ENCODE measurements at places on chromosomes 2 and 18.

- no peak for DNase-seq
Observed at GRCh38 chr2:58221909-58222308, 19.2 kb downstream of the FANCL start.

DNA sequence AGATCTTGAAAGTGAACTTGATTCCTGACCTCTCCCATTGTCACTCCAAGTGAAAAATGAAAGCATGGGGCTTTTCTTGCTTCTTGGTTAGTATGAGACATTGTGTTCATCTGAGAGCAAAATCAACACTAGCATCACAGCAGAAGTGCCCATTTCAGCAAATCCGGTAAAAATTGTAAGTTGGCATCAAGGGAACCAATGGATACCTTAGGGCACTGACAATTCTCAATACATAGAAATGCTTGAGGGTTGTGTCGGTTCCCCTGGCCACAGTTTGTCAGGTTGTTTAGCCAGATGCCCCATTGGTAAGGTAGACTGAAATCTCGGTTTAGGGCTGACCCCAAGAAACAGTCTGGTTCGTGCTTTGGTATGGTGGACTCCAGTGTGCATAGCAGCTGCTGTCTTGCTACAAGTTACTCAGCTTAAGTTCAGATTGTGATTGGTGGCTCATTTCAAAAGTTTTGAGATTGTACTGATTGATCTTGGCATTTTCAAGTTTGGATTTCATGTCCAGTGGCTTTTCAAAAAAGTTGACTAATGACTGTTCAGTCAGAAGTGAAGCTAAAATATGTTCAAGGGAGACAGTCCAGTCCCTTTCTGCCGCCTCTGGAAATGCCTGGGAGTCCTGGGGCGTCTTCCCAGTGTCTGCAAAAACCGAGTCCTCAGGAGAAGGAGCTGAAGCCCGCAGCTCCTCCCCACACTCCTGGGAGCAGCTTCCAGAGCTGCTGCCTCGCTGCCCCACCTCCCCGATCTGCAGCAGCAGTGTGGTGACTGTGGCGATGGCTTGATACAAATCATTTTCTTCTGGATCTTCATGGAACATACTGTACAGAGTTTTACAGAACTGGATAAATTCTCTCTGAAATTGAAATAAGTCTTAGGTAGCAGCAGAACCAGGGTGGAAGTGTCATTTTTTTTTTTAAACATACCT lies 5.6 kb downstream of the RPL31 start:
- no peak for DNase-seq

DNA sequence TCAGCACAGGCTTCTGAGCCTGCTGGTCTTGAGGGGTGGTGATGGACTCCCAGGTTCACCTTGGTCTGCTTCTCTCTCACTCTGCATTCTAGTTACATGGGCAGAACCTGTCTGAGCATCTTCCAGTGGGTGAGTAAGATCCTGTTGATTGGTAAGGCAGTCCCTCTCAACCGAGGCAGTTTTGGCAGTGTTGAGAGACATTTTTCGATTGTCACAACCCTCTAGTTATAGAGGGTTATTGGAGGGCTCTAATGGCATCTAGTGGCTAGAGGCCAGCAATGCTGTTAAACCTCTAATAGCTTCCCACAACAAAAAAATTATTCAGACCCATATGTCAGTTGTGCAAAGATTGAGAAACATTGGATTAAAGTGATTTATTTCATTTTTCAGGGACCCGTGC lies 9.3 kb upstream of the MGAT5 start:
- no peak for DNase-seq

DNA sequence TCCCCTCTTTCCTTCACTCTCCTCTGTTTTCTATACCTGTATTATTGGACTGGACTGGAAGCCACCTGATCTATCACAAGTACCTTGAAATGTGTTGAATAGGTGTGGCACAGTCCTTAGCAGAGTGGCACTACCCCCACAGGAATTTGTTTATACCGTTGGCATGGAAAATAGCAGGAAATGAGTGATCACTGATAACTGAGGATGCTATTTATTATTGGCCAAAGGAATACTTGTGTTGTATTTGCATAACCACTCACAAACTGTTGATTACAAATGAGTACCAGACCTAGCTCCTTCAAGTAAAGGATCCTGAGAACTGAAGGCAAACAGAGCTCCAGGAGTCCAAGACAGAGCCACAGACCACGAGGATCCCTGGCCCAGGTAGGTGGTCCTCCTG lies at the start of gene IL37:
Gene IL37 (plus strand): TSS at position 301 of the 400 bp plus-strand sequence. CDS start 1,848 bp downstream, outside the sequence.
- DNase-seq, result no peak

GRCh38 chr2:35454966-35455638 lies 900.5 kb upstream of the CRIM1 start:
- DNase-seq, result no peak

GRCh38 chr2:201735486-201735885 lies 37.0 kb upstream of the MPP4 start:
- DNase-seq, result no peak

DNA sequence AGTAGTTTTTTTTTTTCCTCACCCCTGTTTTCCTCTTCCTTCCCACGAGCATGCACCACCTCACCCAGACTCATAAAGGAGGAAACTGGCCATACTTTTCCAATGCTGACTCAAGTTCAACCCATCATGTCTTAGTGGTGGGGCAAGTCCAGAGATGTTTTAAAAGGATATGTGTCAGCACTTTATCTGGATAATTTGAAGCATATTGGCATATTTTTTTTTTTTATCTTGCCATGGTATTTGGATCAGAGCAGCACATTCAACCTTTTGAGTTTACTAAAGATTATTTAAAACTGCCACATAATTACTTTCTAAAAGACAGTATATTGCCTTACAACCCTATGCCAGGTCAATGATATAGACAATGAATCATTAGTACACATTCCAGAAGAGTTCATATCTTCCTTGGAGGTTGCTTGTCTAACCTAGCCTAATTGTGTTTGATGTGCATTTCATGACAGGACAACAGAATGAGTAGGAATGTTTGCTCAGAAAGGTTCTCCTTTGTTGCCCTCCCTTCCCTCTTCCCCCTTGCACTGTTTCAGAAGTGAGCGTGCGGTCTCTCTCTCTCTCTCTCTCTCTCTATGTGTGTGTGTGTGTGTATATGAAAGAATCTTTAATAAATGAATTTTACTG lies 950.7 kb upstream of the FAM98A start:
- DNase-seq, result no peak

DNA sequence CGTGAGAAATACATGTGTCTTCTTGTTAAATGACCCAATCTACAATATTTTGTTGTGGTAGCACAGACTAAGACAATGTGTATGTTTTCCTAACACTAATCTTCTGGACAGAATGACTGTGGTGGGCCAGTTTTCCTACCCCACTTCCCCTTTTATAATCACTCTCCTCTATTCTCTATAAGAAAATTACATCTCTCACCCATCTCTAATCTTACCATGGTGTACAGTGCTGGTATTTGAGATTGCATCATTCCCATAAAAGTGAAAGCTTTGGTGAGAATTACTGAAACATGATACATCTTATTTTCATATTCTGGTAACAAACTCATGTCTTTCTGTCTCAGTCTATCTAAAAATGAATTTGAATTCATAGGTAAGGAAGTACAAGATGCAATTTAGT lies 40.5 kb downstream of the CAVIN2 start:
- no peak for DNase-seq

Measured in DMS79 (cell line).